ENCODE measurements at places on chromosomes 1 and 21. TPM values are rescaled to one million over a fixed set of nuclear protein-coding genes. Genes with fewer than 3 reads are reported as not detected.

DNA sequence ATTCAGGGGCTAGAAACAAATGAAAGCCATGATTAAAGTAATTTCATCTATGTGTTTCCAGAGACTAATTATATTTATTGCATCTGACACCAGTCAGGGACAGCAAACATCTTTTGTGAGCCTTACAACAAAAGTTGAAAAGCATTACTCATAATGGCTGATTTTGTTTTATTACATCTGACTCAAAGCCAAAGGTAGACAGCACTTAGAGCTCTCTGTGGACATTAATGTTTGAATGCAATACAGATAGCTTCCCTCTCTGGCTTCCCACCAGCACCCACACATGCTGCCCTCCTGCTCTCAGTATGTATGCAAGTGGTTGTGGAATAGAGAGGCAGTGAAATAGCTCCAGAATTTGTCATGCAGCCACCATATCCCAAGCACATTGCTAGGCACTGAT, 198.7 kb downstream of the SETD4 start:
- no peaks in the 10 kb centered on the region for H3K36me3 ChIP-seq
- no peak overlapping the region for H3K27ac ChIP-seq
- no peak for DNase-seq
- no peak overlapping the region for H3K4me3 ChIP-seq

- H3K36me3 ChIP-seq: no peaks in the 10 kb centered on the region
- H3K27me3 ChIP-seq: no peaks in the 10 kb centered on the region
- H3K4me1 ChIP-seq: no peaks in the 10 kb centered on the region
Measured at GRCh38 chr1:74513411-74514300, 1.2 kb upstream of the LRRC53 start.

DNA sequence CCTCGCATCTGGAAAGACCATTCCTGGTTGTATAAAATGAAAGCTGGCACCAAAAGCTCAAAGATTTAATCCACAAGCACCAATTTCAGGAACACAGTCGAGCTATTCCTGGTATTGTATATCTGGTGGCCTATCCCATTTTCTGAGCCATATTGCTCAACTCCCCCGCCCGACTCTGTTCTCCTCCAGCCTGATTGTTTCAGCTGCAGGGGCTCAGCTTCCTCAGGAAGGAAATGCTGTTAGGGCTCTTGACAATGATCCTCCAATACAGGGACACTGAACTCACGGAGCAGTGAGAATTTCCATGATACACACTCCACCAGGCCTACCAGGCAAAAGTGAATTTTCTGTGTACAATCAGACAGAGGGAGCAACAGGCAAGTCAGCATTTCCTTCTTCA, 16.9 kb upstream of the TDRD10 start:
- no peaks in the 10 kb centered on the region for H3K27me3 ChIP-seq
- H3K36me3 ChIP-seq: no peaks in the 10 kb centered on the region
- no peak overlapping the region for H3K4me3 ChIP-seq

- peaks cover 15% of the 10 kb centered on the region for H3K4me1 ChIP-seq
- H3K27ac ChIP-seq: peak overlapping the region; percentile 58
- no peaks in the 10 kb centered on the region for H3K27me3 ChIP-seq
- H3K36me3 ChIP-seq: no peaks in the 10 kb centered on the region
- DNase-seq: no peak
Measured at GRCh38 chr1:94418664-94419655, 771 bp downstream of the ABCD3 start.

GRCh38 chr1:241423541-241424479, 66.8 kb upstream of the RGS7 start:
- no peaks in the 10 kb centered on the region for H3K4me1 ChIP-seq
- H3K27ac ChIP-seq: no peak overlapping the region
- no peak overlapping the region for H3K4me3 ChIP-seq
- no peaks in the 10 kb centered on the region for H3K36me3 ChIP-seq
- no peak for DNase-seq

DNA sequence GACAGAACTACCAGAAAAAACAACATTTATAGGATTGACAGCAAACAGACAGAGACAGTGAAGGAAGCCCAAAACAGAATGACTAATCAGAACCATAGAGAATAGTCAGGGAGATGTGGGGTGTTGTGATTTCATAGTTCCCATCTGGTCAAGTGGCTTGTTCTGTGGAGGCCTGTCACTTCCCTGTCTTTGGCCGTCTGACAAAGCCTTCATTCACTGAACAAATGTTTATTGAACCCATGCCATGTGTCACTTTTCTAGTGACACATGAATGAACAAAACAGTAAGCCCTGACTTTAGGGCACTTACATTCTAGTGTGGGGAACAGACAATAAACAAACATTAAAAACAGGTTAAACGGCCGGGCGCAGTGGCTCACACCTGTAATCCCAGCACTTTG, 3.2 kb upstream of the SRRM1 start:
- no peak for DNase-seq
- no peak overlapping the region for H3K27ac ChIP-seq
- H3K36me3 ChIP-seq: no peaks in the 10 kb centered on the region
- H3K27me3 ChIP-seq: no peaks in the 10 kb centered on the region
- H3K4me1 ChIP-seq: peaks cover 19% of the 10 kb centered on the region

DNA sequence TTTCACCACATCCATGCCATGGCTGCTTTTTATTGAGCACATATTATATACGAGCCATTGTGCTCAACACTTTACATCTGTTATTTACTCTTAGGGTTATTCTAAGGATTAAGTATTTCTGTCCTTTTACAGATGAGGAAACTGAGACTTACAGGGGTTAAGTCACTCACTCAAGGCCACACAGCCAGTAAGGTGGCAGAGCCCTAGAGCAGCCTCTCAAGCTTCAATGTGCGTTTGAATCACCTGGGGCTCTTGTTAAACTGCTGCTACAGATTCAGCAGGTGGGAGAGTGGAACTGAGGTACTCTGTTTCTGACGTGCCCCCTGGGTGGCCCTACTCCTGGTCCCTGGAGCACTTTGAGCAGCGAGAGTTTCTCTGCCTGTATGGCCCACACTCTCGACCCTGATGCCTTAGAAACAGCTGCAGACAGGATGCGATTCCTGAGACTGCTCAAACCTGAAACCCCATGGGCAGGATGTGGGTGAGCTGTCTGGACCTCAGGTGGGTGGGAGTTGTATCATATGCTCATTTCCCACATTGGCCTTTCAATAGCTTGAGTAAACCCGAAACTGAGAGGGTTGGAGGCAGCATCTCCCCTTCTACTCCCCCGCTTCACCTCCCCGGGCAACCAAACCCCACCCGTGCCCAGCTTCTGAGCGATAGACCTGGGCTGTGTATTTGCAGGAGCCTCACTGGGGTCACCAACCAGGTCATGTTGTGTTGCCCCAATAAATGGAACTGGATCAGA, 59.3 kb downstream of the MAN1C1 start:
- peak; percentile 64 for DNase-seq
- H3K4me1 ChIP-seq: peaks cover 69% of the 10 kb centered on the region
- H3K27ac ChIP-seq: peak overlapping the region; percentile 46
- peak overlapping the region; percentile 25 for H3K4me3 ChIP-seq
- peaks cover 12% of the 10 kb centered on the region for H3K36me3 ChIP-seq

DNA sequence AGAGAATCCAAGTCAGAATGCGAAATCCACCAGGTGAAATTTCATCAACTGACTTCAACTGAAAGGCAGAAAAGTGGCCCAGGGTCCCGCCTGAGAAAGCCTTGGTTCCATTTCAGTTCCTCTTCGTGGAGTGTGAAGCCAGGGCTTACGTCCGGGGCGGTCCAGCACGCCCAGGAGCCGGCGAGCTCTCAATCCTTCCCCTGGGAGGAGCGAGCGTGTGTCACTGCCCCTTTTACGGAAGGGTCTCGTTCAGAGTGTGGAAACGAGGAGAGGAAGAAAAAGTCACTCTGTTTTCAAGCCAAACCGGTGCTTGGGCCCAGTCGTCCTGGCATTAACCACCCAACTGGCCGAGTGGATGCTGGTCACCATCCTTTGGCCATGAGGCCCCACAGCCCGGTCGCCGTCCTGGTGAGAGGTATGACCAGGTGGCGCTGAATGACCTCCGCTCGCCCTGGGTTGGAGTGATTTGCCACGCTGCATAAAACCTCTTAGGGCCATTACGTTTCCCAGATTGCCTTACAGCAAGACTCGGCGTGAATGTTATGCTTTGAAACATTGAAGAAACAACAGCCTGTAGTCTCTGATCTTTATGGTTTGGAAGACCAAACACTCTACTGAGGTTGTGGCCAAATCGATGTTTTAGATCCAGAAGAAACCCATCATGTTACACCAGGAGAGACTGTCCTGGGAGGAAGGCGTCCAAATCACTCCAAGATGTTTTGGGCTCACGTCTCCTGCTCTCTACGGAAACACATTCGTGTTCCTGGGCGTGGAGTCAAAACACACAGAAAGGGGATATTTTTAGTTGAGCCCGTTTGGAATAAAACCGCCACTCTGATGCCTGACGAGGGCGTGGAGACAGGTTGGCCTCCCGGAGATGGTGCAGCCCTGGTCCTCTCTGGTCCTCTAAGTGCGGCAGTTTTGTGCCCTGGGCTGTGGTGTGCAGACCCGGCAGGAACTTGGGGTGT, 93.6 kb upstream of the ACTRT2 start:
- H3K36me3 ChIP-seq: no peaks in the 10 kb centered on the region
- H3K27ac ChIP-seq: no peak overlapping the region
- no peak overlapping the region for H3K4me3 ChIP-seq

DNA sequence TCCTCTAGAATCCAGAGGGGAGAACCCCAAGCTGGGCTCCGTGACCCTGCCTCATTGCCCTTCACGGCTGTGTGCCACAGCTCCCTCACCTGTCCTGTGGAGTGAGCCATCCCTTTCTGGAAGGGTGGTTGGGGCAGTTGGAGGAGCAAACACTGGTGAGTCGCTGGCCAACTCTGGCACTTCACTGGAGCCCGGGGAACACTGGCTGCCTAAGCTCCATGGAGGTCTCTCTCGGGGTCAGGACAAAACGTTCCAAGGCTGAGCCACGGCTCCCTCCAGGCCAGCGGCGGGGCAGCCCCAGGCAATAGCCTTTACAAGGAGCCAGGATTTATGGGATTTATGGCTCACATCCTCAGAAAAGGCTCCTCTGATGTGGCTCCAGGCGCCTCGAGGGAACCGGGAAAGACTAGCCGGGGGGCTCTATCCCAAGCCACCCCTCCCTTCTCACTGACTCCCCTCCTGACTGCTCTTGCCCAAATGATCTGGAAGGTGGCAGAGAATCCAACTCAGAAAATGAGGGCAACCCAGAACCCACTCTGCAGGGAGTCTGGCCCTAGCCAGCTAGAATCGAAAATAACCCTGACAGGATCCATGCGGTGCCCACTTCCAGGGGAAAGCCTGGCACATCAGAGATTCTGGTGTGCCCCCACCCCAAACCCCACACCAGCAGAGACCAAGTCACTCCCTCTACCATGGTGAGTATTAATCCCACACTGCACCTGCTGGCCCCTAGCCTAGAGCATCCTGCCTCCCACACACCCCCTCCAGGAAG, 75.2 kb downstream of the GLIS1 start:
- no peak overlapping the region for H3K4me3 ChIP-seq
- no peaks in the 10 kb centered on the region for H3K36me3 ChIP-seq
- peaks cover 8% of the 10 kb centered on the region for H3K27me3 ChIP-seq
- no peaks in the 10 kb centered on the region for H3K4me1 ChIP-seq
- no peak overlapping the region for H3K27ac ChIP-seq
- no peak for DNase-seq

DNA sequence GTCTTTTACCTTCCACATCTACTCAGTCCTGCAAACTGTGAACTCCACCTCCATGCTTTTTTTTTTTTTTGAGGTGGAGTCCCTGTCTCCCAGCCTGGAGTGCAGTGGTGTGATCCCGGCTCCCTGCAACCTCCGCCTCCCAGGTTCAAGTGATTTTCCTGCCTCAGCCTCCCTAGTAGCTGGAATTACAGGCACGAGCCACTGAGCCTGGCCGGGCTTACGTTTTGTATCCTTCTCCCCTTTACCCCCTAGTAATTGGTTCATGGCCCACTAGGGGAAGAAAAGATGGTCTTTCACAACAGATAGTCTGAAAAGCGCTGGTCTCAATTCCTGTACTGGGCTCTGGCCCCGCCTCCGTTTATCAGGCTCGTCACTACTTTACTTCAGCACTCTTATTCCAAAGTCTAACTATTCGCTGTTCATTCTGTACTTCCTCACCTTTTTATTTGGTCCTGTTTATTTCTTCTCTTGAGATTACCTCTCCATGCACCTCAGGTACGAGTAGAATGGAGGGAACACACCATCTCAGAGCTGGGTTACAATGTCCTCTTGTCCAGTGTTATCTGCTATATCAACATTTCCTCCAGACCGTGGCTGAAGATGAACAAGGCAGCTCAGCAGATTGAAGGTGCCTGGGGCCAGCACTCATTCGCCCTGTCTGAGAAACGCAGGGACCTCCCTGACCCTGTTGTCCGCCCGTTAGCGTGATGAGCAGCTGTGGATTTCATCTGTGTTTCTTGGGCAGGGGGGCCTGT, 16.2 kb downstream of the CNST start:
- H3K27ac ChIP-seq: no peak overlapping the region
- H3K4me1 ChIP-seq: peaks cover 26% of the 10 kb centered on the region
- no peaks in the 10 kb centered on the region for H3K27me3 ChIP-seq
- no peak for DNase-seq
- H3K36me3 ChIP-seq: no peaks in the 10 kb centered on the region

DNA sequence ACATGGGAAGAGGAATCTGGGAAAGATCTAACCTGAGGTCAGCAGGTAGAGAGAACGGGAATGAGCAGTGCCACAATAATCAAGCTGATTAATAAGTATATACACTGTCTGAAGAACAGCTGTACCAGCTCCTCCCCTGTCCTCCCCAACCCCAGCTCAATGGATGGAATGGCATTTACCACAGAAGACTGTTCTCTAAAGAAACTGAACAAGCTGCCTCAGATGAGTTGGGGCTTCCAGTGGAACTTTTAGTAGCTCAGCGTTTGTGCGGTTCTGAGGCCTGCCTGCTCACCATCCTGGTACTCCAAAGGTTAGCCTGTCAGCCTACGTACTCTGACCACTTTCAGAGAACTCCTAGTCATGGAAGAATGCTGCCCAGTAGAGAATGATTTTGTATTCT, 101.9 kb upstream of the LBR start:
- no peak overlapping the region for H3K27ac ChIP-seq
- DNase-seq: no peak
- no peaks in the 10 kb centered on the region for H3K27me3 ChIP-seq

- H3K4me3 ChIP-seq: no peak overlapping the region
- no peak overlapping the region for H3K27ac ChIP-seq
- H3K27me3 ChIP-seq: no peaks in the 10 kb centered on the region
- no peaks in the 10 kb centered on the region for H3K4me1 ChIP-seq
Measured at GRCh38 chr1:41038110-41038509, 16.6 kb upstream of the SLFNL1 start.

DNA sequence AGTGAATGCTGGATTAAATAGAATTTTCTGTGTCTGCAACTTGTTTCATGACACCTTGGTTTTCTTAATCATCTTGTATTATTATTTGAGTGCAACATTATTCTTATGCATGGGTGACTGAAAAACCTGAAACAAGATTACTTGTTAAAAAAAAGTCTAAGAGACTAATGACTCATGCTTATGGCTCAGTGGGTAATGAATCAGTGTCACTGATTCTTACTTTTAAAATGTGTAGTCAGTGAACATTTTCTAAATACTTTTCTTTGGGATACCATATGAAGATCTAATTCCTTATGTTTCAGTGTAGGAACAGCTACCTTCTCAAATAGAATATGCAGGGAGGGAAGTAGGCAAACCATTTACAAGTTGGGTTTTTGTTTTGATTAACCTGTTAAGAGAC, 65.5 kb downstream of the PRKAA2 start:
- H3K4me3 ChIP-seq: no peak overlapping the region
- no peak overlapping the region for H3K27ac ChIP-seq
- H3K27me3 ChIP-seq: no peaks in the 10 kb centered on the region
- no peak for DNase-seq

CACNA1E gene
- 0.03 TPM for total RNA-seq

HUNK gene
- not detected for total RNA-seq

IKBKE gene
- total RNA-seq: 83.9 TPM

DIO1 gene
- not detected for total RNA-seq

PSMD4 gene
- 68.1 TPM for total RNA-seq

HEYL gene
- 0.15 TPM for total RNA-seq

SIK1 gene
- 405 TPM for total RNA-seq

IGSF21 gene
- total RNA-seq: not detected

RIIAD1 gene
- not detected for total RNA-seq
